Caki2 (cell line): ENCODE measurements at places on chromosomes 16 and 17.

- DNase-seq = no peak
Observed at GRCh38 chr17:12118617-12119016, 97.9 kb downstream of the MAP2K4 start.

DNA sequence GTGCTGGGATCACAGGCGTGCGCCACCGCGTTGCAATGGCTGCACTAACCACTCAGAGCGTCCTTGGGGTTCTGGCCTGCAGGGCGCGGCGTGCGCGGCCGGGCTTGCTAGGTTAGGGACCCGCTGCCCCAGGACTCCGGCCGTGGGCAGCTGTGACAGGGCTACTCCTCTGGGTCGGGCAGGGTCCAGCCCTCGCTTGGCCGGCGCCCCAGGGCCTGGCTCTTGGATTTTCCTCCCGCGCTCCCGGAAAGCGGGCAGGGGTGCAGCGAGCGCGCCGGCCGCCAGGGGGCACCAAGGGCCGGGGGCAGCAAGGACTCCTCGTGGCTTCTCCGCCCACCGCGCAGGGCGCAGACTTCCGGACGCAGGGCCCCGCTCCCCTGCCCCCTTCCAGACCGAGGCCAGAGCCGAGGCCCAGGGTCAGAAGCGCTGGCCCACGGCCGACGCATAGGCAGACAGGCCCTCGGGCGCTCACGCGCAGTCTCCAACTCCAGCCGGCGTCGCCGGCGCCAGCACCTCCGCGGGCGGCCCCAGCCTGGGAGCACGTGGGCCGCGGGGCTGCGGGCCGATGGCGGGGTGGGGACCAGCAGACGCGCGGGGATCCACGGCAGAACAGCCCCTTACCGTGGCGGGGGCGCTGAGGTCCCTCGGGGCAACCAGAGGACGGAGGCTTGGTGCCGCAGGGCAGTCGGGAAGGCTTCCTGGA, 355 bp downstream of the TLE7 start:
- DNase-seq = no peak

DNA sequence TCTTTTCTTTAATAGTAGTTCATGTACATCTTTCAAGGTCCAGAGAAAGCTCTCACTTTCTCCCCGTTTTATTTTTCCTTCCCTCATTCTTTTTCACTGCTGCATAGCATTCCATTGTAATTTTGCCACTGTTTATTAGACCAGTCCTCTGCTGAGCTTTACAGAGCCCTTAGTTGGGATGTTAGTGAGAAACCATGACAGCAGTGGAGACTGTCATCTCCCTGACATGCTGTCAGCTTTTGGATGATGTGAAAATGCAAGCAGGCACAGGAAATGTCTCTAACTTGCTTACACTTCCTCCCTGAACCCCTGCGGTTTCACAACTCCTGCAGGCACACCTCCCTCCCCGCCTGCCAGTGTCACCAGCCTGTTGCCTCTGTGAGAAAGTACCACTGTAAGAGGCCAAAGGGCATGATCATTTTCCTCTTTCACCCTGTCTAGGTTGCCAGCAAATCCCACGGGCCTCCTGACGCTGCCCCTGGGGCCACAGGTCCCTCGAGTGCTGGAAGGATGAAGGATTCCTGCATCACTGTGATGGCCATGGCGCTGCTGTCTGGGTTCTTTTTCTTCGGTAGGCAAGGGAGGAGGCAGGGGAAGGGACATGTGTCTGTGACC, at the start of gene ITGAL:
Gene ITGAL, plus strand, starts transcription at position 415 of the 615 bp plus-strand sequence. Its CDS starts 96 bp downstream, at position 511.
- DNase-seq = no peak

DNA sequence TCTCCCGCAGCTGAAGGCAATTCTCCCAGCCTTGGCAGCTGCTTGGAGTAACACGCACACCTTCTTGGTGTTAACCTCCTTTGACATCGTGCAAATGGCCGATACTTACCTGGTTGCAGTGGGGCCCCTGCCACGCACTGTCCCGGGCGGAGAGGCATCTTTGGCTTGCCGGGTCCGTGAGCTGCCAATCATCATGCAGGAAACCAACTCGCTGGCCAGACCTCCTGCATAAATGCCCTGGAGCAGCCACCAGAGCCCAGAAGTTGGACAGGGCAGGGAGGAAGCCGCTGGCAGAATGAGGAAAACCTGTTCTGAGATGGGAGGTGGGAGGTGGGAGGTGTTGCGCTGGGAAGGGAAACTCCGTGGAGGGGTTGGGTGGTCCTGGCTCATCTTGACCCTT, 41.7 kb upstream of the CREBBP start:
- no peak for DNase-seq
